ENCODE measurements at places on chromosomes 4 and X.
A peak's percentile ranks its signal among the peaks of the same experiment; 100 is the strongest.

DNA sequence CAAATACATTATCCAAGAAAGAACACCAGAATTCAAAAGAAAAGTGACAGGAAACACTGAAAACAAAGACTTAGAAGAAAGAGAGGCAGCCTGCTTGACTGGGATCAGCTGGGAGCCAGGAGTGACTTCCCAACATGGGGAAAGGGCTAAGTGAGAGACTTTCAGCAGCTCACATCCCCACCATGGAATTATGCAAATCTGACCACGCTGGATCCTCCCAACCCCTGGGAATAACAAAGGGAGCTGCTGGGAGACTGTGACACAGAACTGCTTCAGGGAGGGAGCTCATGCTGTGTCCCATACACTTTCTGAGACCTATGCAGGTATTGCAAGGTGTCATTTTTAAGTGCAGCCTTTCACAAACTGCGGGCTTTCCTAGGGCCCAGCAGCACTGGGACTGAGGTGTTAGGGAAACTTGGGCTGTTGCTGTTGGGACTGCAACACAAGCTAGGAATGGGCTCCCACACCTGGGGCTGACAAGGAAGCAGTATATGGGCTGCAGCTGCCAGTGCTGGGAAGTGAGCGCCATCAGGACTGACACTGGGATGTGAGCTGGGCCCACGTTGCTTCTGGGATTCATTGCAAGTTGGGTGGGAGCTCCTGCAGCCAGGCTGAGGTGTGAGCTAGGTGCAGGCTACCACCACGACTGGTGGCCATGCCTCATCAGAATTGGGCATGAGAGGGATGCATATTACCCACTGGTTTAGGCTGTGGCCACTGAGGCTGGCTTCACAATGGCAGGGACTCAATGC is 139.1 kb downstream of the KDR start:
- no peak overlapping the region for H3K4me3 ChIP-seq
- no peaks in the 10 kb centered on the region for H3K27me3 ChIP-seq
- no peaks in the 10 kb centered on the region for H3K36me3 ChIP-seq
- no peak for DNase-seq
- H3K4me1 ChIP-seq: no peaks in the 10 kb centered on the region
- no peak overlapping the region for H3K27ac ChIP-seq

DNA sequence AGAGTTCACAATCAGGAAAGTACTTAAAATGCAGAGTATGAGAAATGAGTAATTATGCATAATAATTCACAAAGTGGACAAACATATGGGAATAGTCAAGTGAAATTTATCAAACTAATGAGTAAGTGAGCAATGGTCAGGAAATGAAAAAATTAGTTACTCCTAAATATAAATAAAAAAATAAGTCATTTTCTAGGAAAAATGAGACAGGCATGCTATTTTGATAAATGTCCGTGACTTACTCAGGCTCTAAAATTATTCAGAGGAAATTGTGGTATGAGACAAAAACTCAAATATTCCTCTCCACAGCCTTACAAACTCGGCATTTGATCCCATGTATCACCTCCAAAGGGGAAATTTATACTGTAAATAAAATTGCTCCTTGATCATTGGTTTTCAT is 181.2 kb downstream of the COX18 start:
- no peaks in the 10 kb centered on the region for H3K4me1 ChIP-seq
- no peaks in the 10 kb centered on the region for H3K36me3 ChIP-seq
- H3K4me3 ChIP-seq: no peak overlapping the region
- H3K27me3 ChIP-seq: no peaks in the 10 kb centered on the region

DNA sequence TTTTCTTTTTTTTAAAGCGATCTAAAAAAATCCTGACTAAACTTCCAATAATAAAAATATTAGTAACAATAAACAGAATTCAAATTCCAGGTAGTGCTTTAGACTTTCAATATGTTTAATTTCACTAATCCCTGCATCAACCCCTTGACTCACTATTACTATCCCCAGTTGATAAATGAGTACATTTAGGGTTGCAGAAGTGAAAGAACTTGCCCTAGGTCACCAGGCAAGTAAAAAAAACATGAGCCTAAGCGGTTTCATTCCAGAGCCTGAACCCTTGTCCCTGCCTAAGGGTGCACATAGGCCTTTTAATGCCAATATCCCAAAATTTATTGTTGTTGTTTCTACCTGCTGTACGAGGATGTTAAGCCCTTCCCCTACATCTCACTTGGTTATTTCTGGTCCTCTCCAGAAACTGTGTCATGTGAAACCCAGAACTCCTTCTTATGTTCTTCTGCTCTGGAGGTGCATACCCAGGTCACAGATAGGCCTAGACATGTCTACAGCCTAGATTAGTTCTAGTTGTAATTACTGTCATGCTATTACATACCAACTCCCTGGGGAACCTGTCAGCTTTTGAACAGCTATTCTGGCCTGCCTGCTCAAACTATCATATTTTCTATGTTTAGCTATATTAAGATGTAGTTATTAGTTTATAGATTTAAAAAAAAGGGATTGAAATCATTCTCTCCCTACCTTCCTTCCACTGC is 244.5 kb upstream of the PITX2 start:
- no peaks in the 10 kb centered on the region for H3K36me3 ChIP-seq
- H3K27ac ChIP-seq: no peak overlapping the region

- DNase-seq: no peak
- no peaks in the 10 kb centered on the region for H3K36me3 ChIP-seq
- no peaks in the 10 kb centered on the region for H3K27me3 ChIP-seq
- H3K4me1 ChIP-seq: no peaks in the 10 kb centered on the region
Measured at GRCh38 chrX:8906299-8906938, 105.2 kb upstream of the FAM9A start.

DNA sequence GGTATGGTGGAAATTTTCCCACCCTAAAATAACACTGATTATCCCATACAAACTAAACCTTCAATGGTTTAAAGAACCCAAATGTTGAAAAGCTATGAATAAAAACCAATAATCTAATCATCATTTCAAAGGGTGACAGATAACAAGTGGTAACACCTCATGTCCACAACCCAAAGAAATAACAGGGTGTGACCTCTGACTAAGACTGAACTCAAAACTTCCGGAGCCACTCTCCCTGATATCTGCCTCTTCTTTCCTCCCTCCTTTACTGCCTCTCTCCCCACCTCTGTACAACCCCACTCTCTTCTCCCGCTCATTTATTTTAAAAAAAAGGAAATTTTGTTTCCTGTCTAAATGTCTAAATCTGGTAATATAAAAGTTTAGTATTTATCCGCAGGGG is 11.5 kb downstream of the FBXW7 start:
- H3K27me3 ChIP-seq: no peaks in the 10 kb centered on the region
- no peak for DNase-seq
- H3K36me3 ChIP-seq: no peaks in the 10 kb centered on the region

DNA sequence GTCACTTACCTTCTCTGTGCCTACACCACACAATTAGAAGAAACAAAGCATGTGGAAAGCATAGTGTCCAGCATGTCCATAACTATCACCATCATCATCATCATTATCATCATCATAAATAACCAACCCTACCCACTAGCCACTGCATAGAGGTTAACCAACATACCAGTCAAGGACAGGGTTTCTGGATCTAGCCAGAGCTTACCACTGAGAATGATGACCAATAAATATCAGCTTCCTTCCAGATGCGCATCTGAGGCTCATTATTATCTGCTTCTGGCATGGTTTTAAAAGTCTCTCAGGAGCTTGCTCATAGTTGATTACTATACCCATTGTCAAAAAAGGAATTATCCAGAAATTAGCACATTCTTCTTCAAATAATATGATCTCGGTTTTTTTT is 25.5 kb upstream of the MYOZ2 start:
- no peak for DNase-seq
- H3K27ac ChIP-seq: no peak overlapping the region
- no peaks in the 10 kb centered on the region for H3K4me1 ChIP-seq
- no peak overlapping the region for H3K4me3 ChIP-seq
- H3K36me3 ChIP-seq: no peaks in the 10 kb centered on the region
- H3K27me3 ChIP-seq: no peaks in the 10 kb centered on the region

DNA sequence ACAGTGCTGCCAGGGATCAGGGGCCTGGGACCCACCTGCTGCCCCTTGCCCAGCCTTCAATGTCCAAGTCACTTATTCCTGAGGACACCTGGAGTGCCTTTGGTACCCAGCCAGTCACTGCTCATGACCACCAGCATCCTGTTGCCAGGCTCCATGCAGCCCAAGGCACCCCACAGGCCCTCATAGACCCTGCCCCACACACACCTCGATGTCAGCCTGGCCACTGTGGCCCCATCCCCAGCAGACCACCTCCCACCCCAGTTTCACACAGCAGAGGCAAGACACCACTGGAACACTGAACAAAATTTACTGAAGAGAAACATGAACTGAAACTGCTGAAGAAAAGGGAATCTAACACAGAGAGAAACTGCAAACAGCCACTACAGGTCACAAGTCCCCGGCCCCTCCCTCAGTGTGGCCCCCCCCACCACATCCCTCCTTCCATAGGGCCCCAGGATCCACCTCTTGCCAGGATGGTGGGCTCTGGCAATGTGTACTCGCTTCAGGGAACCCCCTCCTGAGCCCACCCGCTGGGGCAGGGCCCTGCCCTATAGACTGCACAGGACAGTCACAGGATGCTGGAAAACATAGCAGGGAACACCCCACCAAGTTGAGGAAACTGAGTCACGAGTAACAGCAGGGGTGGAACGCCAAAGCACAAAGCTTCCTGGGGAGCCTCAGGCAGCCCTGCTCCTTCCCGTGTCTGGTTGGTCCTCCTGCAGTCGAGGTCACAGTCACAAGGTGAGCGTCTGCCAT is 5.2 kb downstream of the PNMA5 start:
- H3K36me3 ChIP-seq: no peaks in the 10 kb centered on the region
- DNase-seq: no peak
- no peaks in the 10 kb centered on the region for H3K27me3 ChIP-seq
- H3K27ac ChIP-seq: no peak overlapping the region
- no peak overlapping the region for H3K4me3 ChIP-seq

- H3K36me3 ChIP-seq: no peaks in the 10 kb centered on the region
- no peak for DNase-seq
- H3K4me1 ChIP-seq: no peaks in the 10 kb centered on the region
- no peaks in the 10 kb centered on the region for H3K27me3 ChIP-seq
- H3K4me3 ChIP-seq: no peak overlapping the region
Measured at GRCh38 chr4:159420162-159421057, 317.5 kb downstream of the RAPGEF2 start.

GRCh38 chr4:81454499-81454898 is 17.2 kb downstream of the RASGEF1B start:
- H3K36me3 ChIP-seq: peaks cover 33% of the 10 kb centered on the region
- peak overlapping the region; percentile 20 for H3K27ac ChIP-seq
- no peak overlapping the region for H3K4me3 ChIP-seq
- no peaks in the 10 kb centered on the region for H3K4me1 ChIP-seq
- H3K27me3 ChIP-seq: no peaks in the 10 kb centered on the region

DNA sequence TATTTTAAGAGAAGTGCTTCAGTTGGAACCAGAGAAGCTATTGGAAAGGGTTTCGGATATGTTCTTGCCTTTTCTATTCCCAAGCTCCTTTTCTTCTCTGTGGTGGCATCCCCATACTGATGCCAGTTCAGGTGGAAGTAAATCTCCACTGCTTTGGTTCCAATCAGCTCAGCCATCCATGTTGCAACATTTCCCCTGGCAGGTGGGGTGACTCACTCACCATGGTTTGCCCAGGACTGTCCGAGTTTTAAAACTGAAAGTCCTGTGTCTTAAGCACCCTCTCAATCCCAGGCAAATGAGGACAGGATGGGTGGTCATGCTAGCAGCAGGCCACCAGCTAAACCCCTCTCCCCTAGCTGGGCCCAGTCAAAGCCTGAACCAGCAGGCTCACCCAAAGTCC is 15.1 kb downstream of the RAI2 start:
- DNase-seq: no peak
- no peak overlapping the region for H3K27ac ChIP-seq
- H3K27me3 ChIP-seq: no peaks in the 10 kb centered on the region
- H3K4me3 ChIP-seq: no peak overlapping the region

- no peaks in the 10 kb centered on the region for H3K27me3 ChIP-seq
- H3K4me1 ChIP-seq: no peaks in the 10 kb centered on the region
- H3K36me3 ChIP-seq: no peaks in the 10 kb centered on the region
- H3K4me3 ChIP-seq: no peak overlapping the region
- DNase-seq: no peak
- no peak overlapping the region for H3K27ac ChIP-seq
Measured at GRCh38 chrX:124455966-124456365, 109.6 kb downstream of the SH2D1A start.

- H3K27me3 ChIP-seq: no peaks in the 10 kb centered on the region
- H3K4me1 ChIP-seq: no peaks in the 10 kb centered on the region
- DNase-seq: no peak
Measured at GRCh38 chr4:148770848-148771247, 328.6 kb upstream of the NR3C2 start.

- H3K36me3 ChIP-seq: no peaks in the 10 kb centered on the region
- no peak for DNase-seq
- H3K4me1 ChIP-seq: no peaks in the 10 kb centered on the region
- no peak overlapping the region for H3K27ac ChIP-seq
- H3K27me3 ChIP-seq: no peaks in the 10 kb centered on the region
- no peak overlapping the region for H3K4me3 ChIP-seq
Measured at GRCh38 chr4:55727746-55728145, 91.6 kb upstream of the NMU start.
